ENCODE measurements at places on chromosomes 5 and 9. TPM values are rescaled to one million over a fixed set of nuclear protein-coding genes. Genes with fewer than 3 reads are reported as not detected.

Gene BRINP1
- total RNA-seq: 9.0 TPM

DNA sequence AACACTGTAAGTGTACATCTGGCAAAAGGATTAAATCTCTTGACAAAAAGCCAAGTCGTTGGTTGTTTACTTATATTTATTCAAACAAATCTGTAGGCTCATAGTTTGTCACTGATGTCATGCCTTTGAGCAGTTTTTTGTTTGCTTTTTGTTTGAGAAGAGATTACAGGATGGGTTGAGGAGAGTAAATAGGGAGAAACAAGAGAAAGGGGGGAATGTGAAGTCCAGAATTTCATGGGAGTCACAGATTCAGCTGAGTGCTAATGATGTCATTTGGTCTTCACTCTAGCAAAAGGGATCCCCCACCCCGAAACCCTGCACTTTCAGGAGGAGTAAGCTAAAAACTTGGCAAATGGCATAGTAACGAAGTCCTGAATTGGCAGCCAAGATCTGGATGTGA lies 337.4 kb downstream of the GLIS3 start:
- H3K4me3 ChIP-seq: no peak overlapping the region
- peaks cover 31% of the 10 kb centered on the region for H3K4me1 ChIP-seq
- DNase-seq: peak; percentile 61
- H3K36me3 ChIP-seq: no peaks in the 10 kb centered on the region
- peak overlapping the region; percentile 37 for H3K27ac ChIP-seq

Gene LCN1
- not detected for total RNA-seq

Gene RNF208
- not detected for total RNA-seq

Gene PTGDS
- total RNA-seq: not detected

GRCh38 chr9:20187318-20187717 lies 398.5 kb upstream of the SLC24A2 start:
- H3K27me3 ChIP-seq: peaks cover 29% of the 10 kb centered on the region
- H3K36me3 ChIP-seq: no peaks in the 10 kb centered on the region
- no peak overlapping the region for H3K4me3 ChIP-seq
- H3K27ac ChIP-seq: no peak overlapping the region

- H3K27ac ChIP-seq: peak overlapping the region; percentile 94
- H3K27me3 ChIP-seq: no peaks in the 10 kb centered on the region
- no peaks in the 10 kb centered on the region for H3K36me3 ChIP-seq
- DNase-seq: peak; percentile 83
- H3K4me3 ChIP-seq: peak overlapping the region; percentile 44
Observed at GRCh38 chr9:70589571-70590314, 175.3 kb upstream of the KLF9 start.

Gene C9
- total RNA-seq: not detected

Gene MLANA
- total RNA-seq: not detected

- H3K4me3 ChIP-seq: no peak overlapping the region
- H3K27me3 ChIP-seq: peaks cover 6% of the 10 kb centered on the region
- H3K36me3 ChIP-seq: no peaks in the 10 kb centered on the region
Observed at GRCh38 chr5:133368916-133369783, 243.2 kb downstream of the FSTL4 start.

Gene EQTN
- total RNA-seq: not detected

Gene TSLP
- not detected for total RNA-seq

- no peaks in the 10 kb centered on the region for H3K4me1 ChIP-seq
- no peak overlapping the region for H3K4me3 ChIP-seq
- H3K36me3 ChIP-seq: no peaks in the 10 kb centered on the region
- DNase-seq: peak; percentile 6
- no peak overlapping the region for H3K27ac ChIP-seq
Observed at GRCh38 chr5:56827049-56827448, 11.7 kb downstream of the MAP3K1 start.

Gene ACOT12
- not detected for total RNA-seq

Gene IFNB1
- total RNA-seq: not detected

Gene ADGRV1
- total RNA-seq: not detected

- no peaks in the 10 kb centered on the region for H3K27me3 ChIP-seq
- peak overlapping the region; percentile 79 for H3K4me3 ChIP-seq
- H3K36me3 ChIP-seq: no peaks in the 10 kb centered on the region
- DNase-seq: peak; percentile 66
Observed at GRCh38 chr5:147382776-147383175, 127.1 kb downstream of the DPYSL3 start.

GRCh38 chr9:110446171-110446570 lies 108.5 kb upstream of the TXNDC8 start:
- H3K4me1 ChIP-seq: peaks cover 36% of the 10 kb centered on the region
- H3K27ac ChIP-seq: no peak overlapping the region
- no peak overlapping the region for H3K4me3 ChIP-seq
- DNase-seq: peak; percentile 14
- no peaks in the 10 kb centered on the region for H3K27me3 ChIP-seq

GRCh38 chr5:51686622-51687021 lies 303.4 kb downstream of the ISL1 start:
- no peaks in the 10 kb centered on the region for H3K36me3 ChIP-seq
- no peak overlapping the region for H3K27ac ChIP-seq
- H3K27me3 ChIP-seq: no peaks in the 10 kb centered on the region
- DNase-seq: no peak

GRCh38 chr5:76413746-76414145 lies 10.7 kb downstream of the IQGAP2 start:
- no peaks in the 10 kb centered on the region for H3K4me1 ChIP-seq
- no peaks in the 10 kb centered on the region for H3K27me3 ChIP-seq
- no peak overlapping the region for H3K27ac ChIP-seq
- H3K4me3 ChIP-seq: no peak overlapping the region
- no peaks in the 10 kb centered on the region for H3K36me3 ChIP-seq
- DNase-seq: no peak

All from GM23248 (cell line).